ENCODE measurements at places on chromosomes 11 and 22. TPM values are rescaled to one million over a fixed set of nuclear protein-coding genes. Genes with fewer than 3 reads are reported as not detected.

The MUC6 gene
- total RNA-seq, result not detected

The SYT12 gene
- total RNA-seq, result 0.08 TPM

The LSP1 gene
- 27.1 TPM for total RNA-seq

The LARGE1 gene
- total RNA-seq, result 23.6 TPM

The IGSF22 gene
- total RNA-seq, result not detected

The SCT gene
- not detected for total RNA-seq

The CLTCL1 gene
- total RNA-seq, result 2.2 TPM

The MRGPRX4 gene
- not detected for total RNA-seq

The APOBEC3H gene
- total RNA-seq, result not detected

GRCh38 chr11:65710421-65710820 lies 1.6 kb upstream of the KAT5 start:
- H3K27me3 ChIP-seq, result no peaks in the 10 kb centered on the region
- no peak for DNase-seq
- H3K36me3 ChIP-seq, result no peaks in the 10 kb centered on the region

DNA sequence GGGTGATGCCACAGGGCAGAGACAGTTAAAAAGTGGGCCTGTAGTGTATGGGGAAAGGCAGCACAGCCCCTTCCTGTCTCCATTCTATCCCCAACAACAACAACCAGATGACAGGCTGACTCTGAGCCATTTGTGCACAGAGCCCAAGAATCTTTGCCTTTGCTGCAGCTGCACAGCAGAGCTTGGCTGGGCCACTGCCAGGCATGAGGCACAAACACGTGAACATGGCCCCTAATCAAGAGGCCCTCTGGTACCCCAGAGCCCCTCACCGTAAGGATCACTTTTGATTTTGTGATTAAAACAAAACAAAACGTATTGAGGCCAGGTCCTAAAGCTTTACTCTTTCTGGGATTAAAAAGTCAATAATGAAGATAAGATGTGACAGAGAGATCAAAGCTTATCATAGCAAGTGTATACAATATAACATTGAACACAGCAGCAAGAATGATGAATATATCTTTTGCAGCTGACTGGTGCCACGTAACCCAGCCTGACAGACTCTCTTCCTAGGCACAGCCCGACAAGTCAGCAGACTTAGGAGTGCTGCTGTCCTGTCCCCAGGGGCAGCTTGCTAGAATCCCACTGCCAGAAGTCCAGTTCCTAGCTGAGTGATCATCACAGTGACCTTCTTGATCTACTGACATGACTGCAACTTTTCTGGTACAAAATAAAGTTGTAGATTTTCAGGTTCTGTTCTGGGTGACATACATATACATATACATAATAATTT lies 117.8 kb downstream of the SERGEF start:
- H3K4me3 ChIP-seq, result no peak overlapping the region
- no peaks in the 10 kb centered on the region for H3K36me3 ChIP-seq
- no peak overlapping the region for H3K27ac ChIP-seq
- H3K4me1 ChIP-seq, result no peaks in the 10 kb centered on the region
- no peak for DNase-seq

DNA sequence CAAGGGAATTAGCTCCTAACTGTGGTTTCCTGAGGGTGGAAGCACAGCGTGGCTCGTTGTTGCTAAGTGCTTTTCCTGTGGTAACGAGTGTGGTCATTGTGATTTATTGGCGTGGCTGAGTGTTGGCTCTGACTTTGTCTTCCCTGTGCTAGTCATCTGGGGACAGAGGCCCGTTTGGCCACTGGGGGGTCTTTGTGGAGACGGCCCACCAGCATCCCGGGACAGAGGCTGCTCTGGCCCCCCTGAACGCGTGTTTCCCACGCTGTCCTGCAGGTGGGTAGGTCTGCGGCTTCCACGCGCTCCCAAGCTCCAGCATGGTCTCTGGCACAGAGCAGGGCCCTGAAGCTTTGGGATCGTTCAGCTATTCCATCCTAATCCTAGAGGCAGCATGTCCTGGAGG lies 1040.0 kb downstream of the TBC1D22A start:
- no peaks in the 10 kb centered on the region for H3K4me1 ChIP-seq
- H3K27ac ChIP-seq, result no peak overlapping the region
- DNase-seq, result no peak

DNA sequence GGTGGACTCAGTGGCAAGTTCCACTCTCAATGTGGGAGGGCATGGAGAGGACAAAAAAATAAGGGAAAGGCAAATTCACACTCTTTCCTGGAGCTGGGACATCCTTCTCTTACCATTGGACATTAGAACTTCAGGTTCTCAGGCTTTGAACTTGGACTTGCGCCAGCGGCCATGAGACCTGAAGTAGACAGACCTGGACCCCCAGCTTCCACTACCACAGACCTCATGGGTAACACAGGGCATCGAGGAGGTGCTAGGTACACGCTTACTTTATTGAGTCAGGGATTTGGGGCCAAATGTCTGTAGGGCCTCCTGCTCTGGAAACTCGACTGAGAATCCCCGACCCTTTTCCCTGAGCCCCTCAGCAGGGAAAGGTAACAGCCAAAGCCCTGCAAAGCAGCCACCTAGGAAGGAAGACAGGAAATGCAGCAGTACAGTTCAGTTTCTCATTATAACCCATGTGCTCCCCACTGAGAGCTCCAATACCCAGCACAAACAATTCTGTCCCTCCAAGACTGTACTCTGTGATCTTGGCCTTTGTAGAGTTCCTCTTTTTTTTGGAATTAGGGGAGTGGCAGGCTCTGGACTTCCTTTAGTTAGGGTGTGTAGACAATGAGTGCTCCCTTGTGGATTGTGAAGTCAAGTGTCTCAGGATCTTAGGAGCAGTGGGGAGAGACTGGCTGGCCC lies 5.7 kb downstream of the CHRNA10 start:
- H3K4me1 ChIP-seq, result no peaks in the 10 kb centered on the region
- H3K36me3 ChIP-seq, result no peaks in the 10 kb centered on the region
- H3K27ac ChIP-seq, result no peak overlapping the region
- no peak for DNase-seq

DNA sequence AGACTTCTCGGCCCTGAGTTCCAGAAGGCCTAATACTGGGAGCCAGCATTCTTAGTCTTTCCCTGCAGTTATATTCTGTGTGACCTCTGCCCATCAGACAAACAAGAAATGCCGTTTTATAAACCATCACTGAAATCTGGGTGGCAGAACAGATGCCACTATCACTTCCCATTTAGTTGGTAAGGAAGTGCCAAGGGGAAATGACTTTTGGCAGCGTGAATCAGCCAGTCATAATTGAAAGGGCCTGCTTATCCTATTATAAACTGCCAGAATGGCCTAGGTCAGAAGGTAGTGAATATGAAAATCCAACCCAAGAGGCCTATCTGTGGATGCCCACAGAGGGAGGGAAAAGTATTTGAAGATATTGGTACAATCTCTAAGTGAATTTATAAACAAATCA lies 646.8 kb upstream of the CCDC90B start:
- H3K27me3 ChIP-seq, result no peaks in the 10 kb centered on the region
- no peak overlapping the region for H3K4me3 ChIP-seq
- DNase-seq, result no peak
- H3K36me3 ChIP-seq, result no peaks in the 10 kb centered on the region
- H3K4me1 ChIP-seq, result no peaks in the 10 kb centered on the region

- no peak overlapping the region for H3K27ac ChIP-seq
- H3K4me3 ChIP-seq, result no peak overlapping the region
- H3K36me3 ChIP-seq, result peaks cover 9% of the 10 kb centered on the region
- DNase-seq, result no peak
These were observed 8.5 kb downstream of the EIF3D start for GRCh38 chr22:36520423-36520822.

GRCh38 chr11:60498853-60499252 lies 6.3 kb downstream of the MS4A12 start:
- no peaks in the 10 kb centered on the region for H3K4me1 ChIP-seq
- H3K27me3 ChIP-seq, result no peaks in the 10 kb centered on the region
- H3K4me3 ChIP-seq, result no peak overlapping the region
- no peak overlapping the region for H3K27ac ChIP-seq

DNA sequence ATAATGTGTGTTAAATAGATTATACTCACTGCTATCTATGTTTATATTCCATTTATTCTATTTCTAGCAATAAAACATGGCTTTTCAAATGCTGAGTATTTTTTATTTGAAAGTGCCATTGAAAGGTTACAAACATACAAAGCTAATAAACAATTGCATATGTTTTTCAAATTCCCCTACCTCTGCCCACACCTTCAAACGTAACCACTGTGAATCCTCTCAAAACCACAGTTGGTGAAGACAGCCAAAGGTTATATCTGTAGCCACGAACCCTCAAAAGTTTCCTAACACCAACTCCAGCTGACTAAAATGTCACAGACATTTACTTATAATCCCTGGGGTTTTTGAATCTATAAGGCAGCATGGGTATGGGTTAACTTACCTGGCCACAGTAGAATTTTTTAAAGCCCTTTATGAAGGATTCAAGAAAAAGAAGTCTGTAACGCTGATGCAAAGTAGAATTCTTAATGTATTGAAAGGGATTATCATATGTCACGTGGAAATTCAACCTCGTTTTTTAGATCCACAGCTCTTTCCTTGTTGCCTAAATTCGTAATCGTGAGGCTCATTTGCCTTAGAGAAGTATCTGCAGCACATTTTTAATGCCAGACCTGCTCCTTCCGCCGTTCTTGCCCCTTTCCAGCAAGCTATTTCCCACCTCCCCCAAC lies 122.5 kb upstream of the ZC3H12C start:
- H3K27me3 ChIP-seq, result no peaks in the 10 kb centered on the region
- no peak overlapping the region for H3K27ac ChIP-seq
- H3K36me3 ChIP-seq, result no peaks in the 10 kb centered on the region
- H3K4me1 ChIP-seq, result no peaks in the 10 kb centered on the region

DNA sequence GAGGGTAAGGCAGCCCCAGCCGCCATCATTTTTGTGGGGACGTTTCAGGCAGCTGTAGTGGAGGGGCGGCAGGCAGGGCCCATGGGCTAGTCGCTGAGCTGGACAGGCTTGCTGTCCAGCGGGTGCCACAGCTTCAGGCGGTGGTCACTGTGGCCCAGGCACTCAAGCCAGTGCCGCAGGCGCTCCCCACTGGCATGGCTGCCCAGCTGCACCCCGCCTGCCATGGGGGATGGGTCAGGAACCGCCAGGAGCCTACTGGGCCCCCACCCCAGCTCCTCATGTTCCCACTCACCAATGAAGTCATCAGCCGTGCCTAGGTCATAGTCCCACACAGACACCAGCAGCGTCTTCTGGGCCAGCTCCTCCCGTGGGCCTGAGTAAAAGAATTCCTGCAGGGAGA lies 6.0 kb downstream of the NDUFV1 start:
- H3K36me3 ChIP-seq, result no peaks in the 10 kb centered on the region
- no peak overlapping the region for H3K4me3 ChIP-seq
- H3K27ac ChIP-seq, result no peak overlapping the region

GRCh38 chr11:125946712-125947418 lies 1.0 kb downstream of the VSIG10L2 start:
- DNase-seq, result no peak
- H3K36me3 ChIP-seq, result no peaks in the 10 kb centered on the region
- H3K4me3 ChIP-seq, result no peak overlapping the region
- no peak overlapping the region for H3K27ac ChIP-seq

- peak overlapping the region; percentile 96 for H3K27ac ChIP-seq
- H3K36me3 ChIP-seq, result no peaks in the 10 kb centered on the region
- H3K27me3 ChIP-seq, result no peaks in the 10 kb centered on the region
- H3K4me1 ChIP-seq, result peaks cover 19% of the 10 kb centered on the region
- H3K4me3 ChIP-seq, result peak overlapping the region; percentile 84
These were observed 429 bp downstream of the SLC39A13 start for GRCh38 chr11:47408598-47409439.

GRCh38 chr11:116517584-116517983 lies 255.2 kb downstream of the BUD13 start:
- H3K4me1 ChIP-seq, result no peaks in the 10 kb centered on the region

- peaks cover 19% of the 10 kb centered on the region for H3K4me1 ChIP-seq
- H3K36me3 ChIP-seq, result no peaks in the 10 kb centered on the region
- no peak overlapping the region for H3K4me3 ChIP-seq
- H3K27me3 ChIP-seq, result no peaks in the 10 kb centered on the region
These were observed 62.6 kb upstream of the WNT7B start for GRCh38 chr22:46039535-46039934.

GRCh38 chr11:61042961-61043540 lies 59.2 kb upstream of the CD5 start:
- no peak overlapping the region for H3K4me3 ChIP-seq
- H3K27me3 ChIP-seq, result no peaks in the 10 kb centered on the region
- no peak overlapping the region for H3K27ac ChIP-seq
- H3K36me3 ChIP-seq, result no peaks in the 10 kb centered on the region
- peaks cover 6% of the 10 kb centered on the region for H3K4me1 ChIP-seq

DNA sequence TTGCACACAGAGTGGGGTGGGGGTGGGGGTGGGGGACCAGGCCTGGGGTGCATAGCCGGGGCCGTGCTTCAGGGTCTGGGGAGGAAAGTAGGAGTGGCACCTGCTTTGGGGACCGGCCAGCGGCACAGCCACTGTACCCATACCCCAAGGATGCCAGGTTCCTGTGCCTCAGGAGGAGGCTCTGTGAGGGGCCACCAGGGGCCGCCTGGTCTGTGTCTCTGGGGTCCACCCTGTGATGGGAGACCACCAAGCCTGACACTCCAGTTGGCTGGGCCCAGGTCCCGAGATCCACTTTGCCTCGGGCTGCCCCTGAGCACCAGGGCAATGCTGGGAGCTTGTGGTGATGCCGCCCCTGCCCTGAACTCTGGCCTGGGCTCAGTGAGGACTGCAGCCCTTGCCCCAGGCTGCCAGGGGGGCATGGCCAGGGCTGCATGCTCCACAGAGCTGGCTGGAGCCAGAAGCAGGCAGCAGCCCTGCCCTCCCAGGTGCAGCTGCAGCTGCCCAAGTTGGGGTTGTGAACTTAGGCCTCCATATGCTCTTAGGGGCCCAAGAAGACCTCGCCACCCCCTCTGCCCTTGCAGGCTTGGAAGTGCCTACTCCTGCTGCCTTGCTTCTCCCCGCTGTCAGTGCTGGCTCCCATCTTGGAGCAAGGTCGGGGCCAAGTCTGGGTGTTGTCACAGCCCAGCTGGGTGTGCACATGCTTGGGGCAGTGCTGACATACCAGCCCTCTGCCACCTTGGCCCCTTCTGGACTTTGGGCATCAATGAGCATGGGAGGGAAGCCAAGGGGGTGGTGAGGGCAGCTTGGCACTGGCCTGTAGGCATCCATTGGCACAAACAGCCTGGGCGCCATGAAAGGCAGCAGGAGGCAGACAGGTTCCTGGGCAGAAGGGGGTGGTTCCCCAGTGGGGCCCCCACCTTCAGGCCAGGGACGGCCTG lies 123.3 kb upstream of the THY1 start:
- no peaks in the 10 kb centered on the region for H3K27me3 ChIP-seq
- no peak for DNase-seq
- no peak overlapping the region for H3K4me3 ChIP-seq
- H3K4me1 ChIP-seq, result no peaks in the 10 kb centered on the region

GRCh38 chr11:35487532-35488078 lies 37.8 kb downstream of the PAMR1 start:
- H3K27me3 ChIP-seq, result no peaks in the 10 kb centered on the region
- peak; percentile 66 for DNase-seq
- no peak overlapping the region for H3K4me3 ChIP-seq
- H3K27ac ChIP-seq, result no peak overlapping the region
- H3K36me3 ChIP-seq, result no peaks in the 10 kb centered on the region

Measured in hepatocyte (in vitro differentiated cells).